Stimulated activated CD8-positive, alpha-beta memory T cell treated with anti-CD3 and anti-CD28 coated beads, Interleukin-15, amount 100 ng/mL, for 48 hours (primary cell): ENCODE measurements at places on chromosomes 6 and 20.

- DNase-seq = no peak
Observed at GRCh38 chr6:97917369-97917768, 634.4 kb upstream of the MMS22L start.

DNA sequence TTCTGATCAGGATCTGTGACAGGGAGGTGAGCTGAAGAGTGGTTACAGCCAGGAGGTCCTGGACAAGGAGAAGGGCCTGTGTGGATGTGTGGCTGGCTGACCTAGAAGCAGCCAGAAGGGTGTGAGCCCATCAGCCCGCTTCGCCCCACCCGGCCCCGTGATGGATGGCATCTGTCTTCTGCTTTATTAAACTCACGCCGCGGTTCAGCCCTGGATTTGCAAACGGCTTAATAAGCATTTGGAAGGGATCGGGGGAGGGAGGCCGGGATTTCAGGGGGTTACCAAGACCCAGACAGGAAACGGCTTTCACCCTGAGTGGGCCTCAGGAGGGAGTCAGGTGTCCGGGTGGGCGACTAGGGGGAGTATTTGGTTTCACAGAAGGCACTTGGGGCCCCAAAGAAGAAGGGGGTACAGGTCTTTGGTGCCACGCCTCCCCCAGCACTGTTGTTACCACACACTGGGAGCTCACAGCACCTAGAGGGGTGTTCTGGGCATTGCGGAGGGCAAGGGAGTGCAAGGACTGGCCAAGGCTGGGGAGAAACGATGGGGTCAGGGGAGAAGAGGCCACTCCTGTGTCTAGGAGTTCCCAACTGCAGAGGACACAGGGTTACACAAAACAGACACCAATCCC is 53.8 kb upstream of the FOXP4 start:
- no peak for DNase-seq

DNA sequence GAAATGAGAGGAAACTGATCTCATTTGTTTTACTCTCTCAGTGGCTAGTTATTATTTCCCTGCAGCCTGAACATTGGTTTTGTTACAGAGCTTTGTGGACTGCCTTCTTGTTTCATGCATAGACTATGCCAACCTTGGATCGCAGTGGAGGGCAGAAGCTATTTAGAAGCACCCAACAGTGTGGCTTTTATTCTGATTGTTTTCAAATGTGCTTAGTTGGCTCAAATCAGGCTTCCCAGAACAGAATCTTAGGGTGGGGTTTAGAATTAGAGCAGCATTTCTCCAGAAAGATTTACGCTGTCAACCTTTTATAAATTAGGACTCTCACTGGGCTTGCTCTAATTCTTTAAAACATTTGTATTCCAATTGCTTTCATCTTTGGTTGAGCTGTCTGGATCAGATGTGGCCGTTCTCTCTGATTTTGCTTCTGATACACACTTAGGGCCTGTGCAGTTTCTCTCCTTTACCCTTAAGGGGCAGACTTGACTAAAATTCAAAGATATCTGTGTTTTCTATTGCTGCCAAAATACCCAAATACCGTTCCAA is 210.3 kb downstream of the BCKDHB start:
- DNase-seq = no peak

GRCh38 chr6:116090251-116090650 is 10.4 kb upstream of the NT5DC1 start:
- no peak for DNase-seq

DNA sequence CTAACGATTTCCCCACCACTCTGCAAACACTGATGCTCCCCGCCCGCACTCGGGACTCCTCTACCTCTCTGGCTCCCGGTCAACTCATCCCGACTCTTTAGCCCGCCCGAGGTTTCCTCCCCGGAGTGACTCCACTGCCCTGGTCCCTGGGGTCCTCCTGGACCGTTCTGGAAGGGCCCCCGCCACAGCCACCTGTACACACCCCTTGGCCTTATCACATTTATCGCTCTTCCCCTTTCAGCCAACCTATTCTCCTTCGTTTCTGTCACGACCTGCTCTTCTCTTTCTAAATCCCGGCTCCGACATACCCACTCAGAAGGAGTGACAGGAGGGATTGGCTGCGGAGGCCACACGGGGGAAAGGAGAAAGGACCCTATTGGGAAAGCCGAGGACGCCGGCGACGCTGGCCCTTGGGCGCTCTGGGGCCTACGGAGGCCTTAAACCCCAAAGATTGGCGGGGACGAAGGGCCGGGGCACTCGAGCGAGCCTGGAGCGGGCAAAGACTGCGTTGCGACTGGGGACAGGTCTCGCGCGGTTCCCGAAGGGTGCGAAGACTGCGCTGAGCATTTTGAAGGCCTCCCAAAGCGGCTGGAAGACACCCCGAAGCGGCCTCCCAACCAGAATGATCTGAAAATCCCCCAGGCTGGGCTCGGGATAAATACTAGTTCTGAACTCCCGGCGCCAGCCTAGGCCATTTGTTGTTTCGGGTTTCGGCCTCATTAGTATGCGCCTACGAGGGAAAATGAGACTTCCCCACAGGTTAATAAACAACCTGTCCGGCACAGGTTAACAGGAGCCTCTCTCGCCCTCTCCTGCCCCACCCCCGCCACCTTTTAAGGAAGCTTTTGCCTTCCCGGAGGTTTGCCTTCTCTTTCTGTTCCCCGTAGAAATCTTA is 9.2 kb downstream of the SIM1 start:
- no peak for DNase-seq

DNA sequence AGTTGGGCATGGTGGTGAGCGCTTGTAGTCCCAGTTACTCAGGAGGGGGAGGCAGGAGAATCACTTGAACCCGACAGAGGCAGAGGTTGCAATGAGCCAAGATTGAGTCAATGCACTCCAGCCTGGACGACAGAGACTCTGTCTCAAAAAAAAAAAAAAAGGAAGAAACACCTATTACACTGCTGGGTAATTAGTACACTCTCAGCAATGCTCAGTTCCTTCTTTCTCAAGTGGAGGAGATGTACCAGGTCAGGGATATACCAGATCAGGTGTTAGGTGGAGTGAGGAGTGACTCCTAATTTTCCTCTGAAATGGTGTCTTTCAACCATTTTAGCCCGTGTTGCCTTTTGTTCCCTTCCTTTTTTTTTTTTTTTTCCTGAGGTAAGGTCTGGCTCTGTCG is 30.0 kb upstream of the UBR2 start:
- no peak for DNase-seq

DNA sequence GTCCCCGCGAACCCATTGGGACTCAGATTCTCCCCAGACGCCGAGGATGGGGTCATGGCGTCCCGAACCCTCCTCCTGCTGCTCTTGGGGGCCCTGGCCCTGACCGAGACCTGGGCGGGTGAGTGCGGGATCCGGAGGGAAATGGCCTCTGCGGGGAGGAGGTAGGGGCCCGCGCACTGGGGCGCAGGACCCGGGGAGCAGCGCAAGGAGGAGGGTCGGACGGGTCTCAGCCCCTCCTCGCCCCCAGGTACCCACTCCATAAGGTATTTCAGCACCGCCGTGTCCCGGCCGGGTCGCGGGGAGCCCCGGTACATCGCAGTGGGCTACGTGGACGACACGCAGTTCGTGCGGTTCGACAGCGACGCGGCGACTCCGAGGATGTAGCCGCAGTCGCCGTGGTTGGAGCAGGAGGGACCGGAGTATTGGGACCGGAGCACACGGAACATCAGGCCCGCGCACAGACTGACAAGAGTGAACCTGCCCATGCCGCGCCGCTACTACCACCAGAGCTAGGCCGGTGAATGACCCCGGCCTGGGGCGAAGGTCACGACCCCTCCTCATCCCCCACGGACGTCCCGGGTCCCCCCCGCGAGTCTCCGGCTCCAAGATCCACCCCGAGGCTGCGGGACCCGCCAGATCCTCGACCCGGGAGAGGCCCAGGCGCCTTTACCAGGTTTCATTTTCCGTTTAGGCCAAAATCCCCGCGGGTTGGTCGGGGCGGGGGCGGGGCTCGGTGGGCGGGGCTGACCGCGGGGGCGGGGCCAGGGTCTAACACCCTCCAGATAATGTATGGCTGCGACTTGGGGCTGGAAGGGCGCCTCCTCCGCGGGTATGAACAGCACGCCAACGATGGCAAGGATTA is 15.7 kb upstream of the HLA-A start:
- no peak for DNase-seq

DNA sequence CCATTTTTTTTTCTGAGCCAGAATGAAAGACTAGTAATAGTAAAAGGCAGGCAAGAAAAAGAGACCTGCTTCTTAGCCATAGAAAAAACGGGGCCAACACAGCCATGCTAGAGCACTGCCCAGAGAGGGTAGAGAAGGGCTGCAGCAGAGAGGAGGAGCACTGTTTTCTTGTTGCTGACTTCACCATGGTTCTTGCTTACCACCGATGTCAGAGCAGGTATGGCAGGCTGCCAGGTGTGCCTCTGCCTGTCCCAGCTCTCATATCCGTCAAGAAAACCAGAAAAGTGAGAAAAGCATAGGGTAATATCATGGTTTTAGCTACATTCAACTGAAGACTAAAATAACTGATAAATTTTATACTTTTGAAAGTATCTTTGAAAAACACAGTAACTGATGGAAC is 60.7 kb downstream of the DTNBP1 start:
- DNase-seq = no peak

DNA sequence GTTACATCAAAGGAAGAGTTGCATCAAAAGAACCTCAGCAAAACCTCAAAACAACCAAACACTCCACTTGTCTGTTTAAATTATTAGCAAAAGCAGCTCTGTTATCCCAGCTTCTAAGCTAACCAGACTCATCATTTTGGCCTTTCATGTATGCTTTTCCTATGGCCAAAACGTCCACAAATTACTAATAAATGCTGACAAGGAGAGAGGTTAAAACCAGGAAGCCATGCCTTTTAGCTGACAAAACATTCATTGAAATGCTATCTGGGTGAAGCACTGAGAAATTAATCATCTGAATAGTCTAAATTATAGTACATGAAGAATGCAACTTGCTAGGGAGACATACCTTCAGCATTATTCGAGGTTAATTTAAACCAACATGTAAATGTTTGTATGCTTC is 80.6 kb downstream of the LAMA2 start:
- no peak for DNase-seq

DNA sequence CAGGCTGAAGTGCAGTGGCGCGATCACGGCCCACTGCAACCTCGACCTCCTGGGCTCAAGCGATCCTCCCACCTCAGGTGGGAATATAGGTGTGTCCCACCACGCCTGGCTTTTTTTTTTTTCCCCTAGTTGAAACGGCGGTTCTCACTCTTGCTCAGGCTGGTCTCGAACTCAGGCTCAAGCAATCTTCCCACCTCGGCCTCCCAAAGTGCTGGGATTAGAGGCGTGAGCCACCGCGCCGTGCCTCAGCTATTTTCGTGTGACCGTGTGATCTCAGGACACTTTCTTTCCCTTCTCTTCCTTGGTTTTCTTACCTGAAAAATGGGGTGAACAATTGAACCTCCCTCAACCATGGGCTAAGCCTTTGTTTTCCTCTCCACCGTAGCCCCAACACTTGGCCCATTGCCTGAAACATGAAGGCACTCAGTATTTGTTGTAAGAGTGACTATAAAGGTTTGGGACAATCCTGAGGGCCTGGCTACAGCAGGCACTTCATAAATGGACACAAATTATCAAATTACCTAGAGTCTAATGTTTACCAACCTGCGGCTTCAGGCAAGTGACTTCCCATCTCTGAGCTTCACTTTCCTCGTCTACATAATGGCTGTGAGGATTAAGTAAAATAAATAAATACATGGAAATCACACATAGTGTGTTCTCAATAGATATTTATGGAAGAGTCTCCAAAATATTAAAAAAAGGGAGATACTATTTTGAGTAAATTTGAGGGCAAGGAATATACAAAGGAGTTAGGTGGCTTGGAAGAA is 31.4 kb upstream of the ID1 start:
- no peak for DNase-seq

GRCh38 chr6:101935732-101936131 is 542.2 kb downstream of the GRIK2 start:
- no peak for DNase-seq

DNA sequence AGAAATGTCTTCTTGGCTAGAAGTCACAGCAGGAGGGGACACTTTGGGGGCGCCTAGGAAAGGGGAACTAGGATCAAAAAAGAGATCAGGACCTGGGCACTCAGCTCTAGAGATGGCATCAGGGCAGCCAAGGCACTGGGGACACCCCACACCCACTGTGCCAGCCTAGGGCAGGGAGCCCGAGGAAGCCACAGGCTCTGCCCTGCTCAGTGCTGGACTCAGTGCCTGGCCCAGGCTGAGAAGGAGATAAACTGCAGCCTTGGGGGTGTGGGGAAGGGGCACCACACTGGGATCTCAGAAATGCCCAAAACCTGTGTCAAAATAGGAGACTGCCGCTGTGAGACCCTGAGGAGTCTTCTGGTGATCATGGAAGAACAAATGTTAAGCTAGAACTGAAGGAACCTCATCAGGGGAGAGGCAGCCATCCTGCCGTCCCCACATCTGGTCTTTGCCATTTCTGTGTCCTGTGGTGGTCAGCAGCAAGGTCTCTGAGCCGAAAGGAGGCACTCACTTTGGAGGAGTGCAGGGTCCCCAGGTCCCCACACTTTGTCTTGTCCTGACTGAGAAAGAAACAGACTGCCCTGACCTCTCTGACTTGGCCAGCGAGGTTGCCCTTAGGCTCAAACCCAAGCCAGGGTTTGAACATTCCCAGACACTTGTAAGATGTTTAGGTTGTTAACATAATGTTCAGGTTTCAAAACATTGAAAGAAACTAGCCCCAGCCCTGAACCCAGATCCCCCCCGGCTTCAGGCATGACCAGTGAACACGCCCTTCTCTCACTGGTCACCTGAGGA is 2.3 kb downstream of the ARFRP1 start:
- DNase-seq = no peak

- no peak for DNase-seq
Observed at GRCh38 chr6:159122453-159122852, 46.7 kb upstream of the FNDC1 start.

DNA sequence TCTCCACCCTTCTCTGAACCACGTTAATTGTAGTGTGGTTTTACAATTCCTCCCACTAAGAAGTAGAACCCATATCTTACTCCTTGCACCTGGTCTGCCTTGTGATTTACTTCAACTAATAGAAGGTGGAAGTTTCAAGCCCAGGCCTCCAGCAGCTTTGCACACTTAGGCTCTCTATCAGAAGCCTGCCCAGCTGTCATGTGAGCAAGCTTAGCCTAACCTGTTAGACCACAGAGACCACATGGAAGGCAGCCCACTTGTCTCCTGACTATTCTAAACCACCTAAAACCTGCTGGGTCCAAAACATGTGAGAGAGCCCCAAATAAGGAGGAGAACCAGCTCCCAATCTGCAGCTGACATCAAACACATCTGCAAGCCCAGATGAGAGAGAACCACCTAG is 127.6 kb upstream of the BTBD3 start:
- no peak for DNase-seq

- DNase-seq = no peak
Observed at GRCh38 chr20:35954907-35955251, 577 bp upstream of the SCAND1 start.

GRCh38 chr6:142174703-142175102 is 27.6 kb downstream of the VTA1 start:
- no peak for DNase-seq

GRCh38 chr6:111441678-111442243 is 41.3 kb downstream of the REV3L start:
- DNase-seq = no peak

DNA sequence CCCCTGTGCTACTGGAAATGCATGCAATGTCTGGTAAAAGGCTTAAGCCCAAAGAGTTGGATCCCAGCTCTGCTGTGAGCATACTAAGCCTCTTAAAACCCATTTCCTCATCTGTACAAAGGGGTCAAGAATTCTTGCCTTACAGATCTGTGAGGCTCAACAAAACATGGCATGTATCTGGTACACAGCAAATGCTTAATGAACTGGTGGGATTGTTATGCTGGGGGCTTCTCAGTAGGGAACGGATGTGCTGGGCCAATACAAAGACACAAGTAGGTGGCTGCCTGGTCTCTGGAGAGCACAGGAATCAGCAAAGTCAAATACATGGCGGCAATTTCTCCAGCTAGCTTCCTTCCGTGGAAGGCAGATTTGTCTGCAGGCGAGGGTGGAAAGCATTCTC is 62.3 kb downstream of the LAMP5 start:
- DNase-seq = no peak
